ENCODE measurements at places on chromosomes 7 and 10.

- DNase-seq = no peak
Measured at GRCh38 chr10:90993340-90993739, 72.5 kb upstream of the ANKRD1 start.

DNA sequence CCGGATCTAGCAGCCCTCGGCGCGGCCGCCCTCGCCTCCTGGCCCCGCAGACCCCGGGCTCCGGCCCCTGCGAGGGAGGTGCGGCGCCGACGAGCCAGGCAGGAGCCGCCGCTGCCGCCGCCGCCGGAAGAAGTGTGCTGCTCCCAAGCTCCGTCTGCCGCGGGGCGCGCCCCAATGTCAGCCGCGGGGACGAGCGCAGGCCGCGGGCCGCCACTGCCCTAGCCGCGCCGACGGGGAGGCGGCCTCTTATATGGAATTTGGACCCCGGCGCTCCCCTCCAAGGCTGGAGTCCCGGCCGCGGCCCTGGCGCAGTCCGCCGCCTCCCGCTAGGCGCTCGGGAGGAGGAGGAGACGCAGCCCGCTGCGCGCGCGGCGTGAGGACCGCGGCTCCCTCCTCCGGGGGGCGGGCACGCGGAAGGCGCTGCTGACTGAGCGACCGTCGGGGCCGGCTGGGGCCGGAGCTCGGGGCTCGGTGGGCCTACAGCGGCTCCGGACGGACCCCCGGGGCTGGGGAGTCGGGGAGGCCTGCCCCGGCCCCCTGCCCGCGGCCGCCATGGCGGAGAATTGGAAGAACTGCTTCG, at the start of gene TRIM8:
Gene TRIM8 (plus strand): TSS at position 414 of the 580 bp plus-strand sequence. CDS start 139 bp downstream, at position 553.
- DNase-seq = no peak

DNA sequence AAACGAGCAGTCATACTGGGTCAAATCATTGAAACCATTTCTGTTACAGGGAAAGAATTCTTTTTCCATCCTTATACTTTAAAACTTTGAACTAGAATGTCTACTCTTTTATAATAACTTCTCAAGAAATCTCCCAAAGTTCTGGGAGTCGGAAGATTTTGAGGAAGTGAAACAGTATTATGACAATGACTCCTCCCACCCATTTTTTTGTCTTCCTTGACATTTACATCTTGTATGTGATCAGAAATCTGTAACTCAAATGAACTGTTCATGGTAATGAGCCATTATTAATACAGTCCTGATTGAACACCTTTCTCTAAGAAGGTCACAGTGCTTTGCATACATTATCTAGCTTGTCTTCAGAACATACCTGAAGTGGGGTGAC, 227.4 kb downstream of the CELF2 start:
- DNase-seq = no peak

DNA sequence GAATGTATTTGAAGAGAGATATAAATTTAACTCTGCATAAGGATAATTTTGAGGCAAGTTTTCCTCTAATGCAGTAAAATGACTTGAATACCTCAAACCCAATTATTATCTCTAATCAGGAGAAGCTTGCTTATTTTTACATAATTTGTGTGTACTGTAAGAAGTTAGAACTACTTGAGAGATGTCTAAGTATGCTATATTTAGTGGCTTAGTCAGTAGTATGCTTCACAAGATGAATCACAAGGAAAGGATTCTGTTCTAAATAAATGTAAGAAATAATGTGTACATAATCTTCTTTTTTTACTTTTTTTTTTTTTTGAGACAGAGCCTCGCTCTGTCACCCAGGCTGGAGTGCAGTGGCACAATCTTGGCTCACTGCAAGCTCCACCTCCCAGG, 13.7 kb downstream of the PHTF2 start:
- DNase-seq = no peak

- DNase-seq = no peak
Measured at GRCh38 chr7:107969856-107970255, 33.1 kb downstream of the LAMB1 start.

DNA sequence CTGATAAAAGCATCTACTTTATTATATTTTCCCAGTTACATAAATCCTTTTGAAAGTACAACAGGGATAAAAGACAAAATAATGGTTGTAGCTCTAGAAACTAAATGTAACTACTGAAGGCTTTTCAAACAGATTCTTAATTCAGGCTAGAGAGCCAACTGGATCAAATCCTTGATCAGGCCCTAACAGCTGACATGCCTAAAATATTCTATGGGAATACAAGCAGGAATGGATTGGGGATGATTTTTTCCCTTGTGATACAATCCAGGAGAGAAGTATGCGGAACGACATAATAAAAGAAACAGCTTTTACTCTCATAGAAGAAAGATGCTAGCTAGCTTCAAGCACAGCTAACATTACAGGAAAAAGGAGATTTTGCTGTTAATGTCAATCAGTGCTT, 49.0 kb downstream of the NT5C2 start:
- DNase-seq = no peak

- DNase-seq = no peak
Measured at GRCh38 chr7:37344886-37345579, 103.6 kb downstream of the ELMO1 start.

DNA sequence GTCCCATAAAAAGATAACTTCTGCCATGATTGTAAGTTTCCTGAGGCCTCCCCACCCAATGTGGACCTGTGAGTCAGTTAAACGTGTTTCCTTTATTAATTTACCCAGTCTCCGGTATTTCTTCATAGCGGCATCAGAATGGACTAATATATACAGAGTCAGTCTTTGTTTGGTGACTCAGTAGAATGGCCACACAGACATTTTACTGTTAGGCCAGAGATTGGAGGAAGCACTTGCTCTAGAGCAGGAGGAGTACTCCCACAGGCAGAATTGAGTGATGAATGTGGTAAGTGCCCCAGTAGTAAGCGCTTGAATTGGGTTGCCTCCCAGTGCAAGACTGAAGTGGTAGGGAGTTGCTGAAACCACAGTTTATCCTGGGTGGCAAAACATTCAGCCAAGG, 149.5 kb upstream of the SMIM30 start:
- no peak for DNase-seq

DNA sequence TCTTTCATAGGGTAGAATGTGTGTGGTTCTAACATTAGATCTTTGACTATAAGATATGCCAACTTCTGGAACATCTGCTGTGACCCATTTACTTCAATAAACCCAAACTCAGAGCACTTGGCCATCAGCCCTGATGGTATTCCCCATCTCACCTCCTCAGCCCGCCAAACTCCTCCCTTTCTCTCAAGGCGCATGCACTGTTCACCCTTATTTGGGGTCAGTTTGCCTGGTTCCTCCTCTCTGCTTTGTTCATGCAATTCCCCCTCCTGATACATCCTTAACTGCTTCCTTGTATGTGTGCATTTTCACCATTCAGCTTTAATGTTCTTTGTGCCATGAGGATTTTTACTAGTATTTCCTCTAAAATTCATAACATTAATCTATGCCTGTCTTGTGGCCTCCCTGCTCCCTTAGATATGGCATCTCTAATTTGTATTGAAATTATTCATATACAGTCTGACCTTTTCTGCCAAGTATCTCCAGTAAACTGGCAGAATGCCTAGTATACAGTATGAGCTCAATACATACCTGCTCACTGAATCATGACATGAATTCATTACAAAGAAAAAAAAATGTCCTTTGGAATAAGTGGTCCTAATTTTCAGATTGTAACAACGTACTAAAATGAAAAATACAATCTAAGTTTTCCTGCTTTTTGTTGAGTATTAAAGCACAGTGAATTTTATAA, 336.8 kb upstream of the IGFBP3 start:
- no peak for DNase-seq

DNA sequence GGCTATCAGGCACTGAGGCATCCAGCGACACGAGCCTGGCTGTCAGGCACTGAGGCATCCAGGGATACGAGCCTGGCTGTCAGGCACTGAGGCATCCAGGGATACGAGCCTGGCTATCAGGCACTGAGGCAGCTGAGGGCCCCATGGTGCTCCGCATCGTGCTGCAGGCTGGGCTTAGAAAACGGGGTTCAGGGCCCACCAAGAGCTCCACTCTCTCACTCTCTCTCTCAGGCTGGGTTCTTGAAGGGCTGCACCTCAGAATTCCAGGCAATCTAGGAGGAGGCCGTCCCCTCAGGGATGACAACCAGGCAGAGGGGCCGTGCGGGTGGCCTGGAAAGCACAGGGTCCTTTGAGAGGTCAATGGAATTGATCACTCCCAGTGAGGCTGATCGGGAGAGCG, 69.0 kb downstream of the CFAP46 start:
- DNase-seq = no peak

GRCh38 chr7:31860925-31861324, 173.9 kb downstream of the PPP1R17 start:
- no peak for DNase-seq

DNA sequence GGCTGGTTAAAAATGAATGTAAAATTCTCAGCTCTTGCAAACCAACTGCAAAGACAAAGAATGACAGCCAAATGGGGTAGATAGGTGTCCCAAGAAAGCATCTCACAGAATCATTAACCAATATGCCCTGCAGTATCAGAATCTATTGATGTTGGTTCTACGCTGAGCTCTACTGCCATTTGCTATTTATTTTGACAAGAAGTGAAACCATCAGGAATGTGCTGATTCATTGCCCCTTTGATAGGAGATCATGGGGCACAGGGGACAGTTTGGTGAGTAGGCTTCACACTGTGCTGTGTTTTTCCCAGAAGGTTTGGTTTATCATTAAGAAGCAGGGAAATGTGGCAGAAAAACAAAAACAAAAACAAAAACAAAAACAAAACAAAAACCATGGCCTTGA, 19.4 kb upstream of the CDC14C start:
- no peak for DNase-seq

DNA sequence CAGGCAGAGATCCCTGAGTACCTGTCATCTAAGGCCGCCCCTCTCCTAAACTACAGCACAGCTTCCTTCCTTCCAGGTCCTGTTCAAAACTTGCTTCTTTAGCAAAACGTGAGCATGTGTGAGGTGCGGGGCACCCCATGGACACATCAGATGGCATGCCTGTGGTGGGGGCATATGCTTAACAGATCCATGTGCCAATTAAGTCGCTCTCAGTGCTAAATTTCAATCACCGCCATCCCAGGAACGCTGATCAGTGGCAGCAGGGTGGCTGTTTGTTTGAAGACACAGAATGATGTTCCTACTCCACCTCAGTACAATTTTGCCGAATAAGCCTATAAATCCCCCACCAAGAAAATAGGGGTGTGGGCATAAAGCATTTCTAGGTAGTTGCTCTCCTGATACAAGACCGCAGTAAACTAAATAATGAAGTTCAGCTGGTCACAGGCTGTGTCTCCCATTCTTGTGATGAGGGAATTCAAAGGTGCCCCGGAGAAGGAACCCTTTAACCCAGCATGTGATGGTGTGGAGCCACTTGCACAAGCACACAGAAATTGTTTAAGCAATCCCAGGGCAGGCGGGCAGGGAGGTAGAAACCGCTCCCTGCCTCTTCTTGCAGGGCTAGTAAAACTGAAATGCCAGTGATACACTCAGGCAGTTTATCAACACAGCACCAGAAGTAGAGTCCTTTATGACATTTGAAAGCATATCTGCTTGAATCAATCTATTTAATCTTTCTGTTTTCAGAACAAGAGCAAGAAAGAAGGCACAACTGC, 205.7 kb downstream of the SORCS1 start:
- no peak for DNase-seq

GRCh38 chr7:151378011-151378410, 31.8 kb downstream of the WDR86 start:
- DNase-seq = no peak

- no peak for DNase-seq
Measured at GRCh38 chr7:38425509-38425908, 152.1 kb upstream of the TARP start.

DNA sequence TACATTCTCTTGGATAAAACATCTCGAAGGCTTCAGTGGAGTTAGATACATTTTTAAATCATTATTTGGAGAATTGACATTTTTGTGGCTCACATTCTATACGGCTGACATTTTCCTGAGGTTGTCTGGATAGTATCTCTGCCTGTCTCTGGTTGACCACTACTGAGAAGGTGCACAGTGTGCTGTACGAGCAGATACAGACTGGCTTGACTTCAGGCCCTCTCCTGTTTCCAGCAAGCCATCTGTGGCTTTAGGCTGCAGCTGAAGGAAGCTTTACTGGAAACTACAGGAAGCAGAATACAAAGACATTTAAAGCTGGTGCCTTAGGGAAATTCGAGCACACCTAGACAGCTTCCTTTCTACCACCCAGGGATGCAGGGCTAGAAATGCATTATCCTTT, 39.3 kb upstream of the RSU1 start:
- no peak for DNase-seq

DNA sequence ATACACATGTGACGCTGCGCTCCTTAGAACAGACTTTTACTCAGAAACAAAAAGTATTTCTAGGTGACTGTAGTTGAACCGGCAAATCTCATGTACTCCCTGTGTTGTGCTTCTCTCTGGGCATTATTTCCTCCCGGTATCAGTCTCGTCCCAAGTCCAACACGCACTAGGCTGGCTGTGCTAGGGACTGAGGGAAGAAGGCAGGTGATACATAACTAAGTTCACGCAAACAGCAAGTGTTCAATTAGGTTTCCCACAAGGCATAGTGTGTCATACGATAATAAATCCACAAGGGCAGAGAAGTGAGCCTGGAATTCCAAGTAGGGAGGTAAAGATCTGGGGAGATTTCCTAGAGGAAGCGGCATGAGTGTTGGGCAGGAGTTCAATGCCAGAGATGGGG, 20.4 kb downstream of the FAM53B start:
- DNase-seq = no peak

DNA sequence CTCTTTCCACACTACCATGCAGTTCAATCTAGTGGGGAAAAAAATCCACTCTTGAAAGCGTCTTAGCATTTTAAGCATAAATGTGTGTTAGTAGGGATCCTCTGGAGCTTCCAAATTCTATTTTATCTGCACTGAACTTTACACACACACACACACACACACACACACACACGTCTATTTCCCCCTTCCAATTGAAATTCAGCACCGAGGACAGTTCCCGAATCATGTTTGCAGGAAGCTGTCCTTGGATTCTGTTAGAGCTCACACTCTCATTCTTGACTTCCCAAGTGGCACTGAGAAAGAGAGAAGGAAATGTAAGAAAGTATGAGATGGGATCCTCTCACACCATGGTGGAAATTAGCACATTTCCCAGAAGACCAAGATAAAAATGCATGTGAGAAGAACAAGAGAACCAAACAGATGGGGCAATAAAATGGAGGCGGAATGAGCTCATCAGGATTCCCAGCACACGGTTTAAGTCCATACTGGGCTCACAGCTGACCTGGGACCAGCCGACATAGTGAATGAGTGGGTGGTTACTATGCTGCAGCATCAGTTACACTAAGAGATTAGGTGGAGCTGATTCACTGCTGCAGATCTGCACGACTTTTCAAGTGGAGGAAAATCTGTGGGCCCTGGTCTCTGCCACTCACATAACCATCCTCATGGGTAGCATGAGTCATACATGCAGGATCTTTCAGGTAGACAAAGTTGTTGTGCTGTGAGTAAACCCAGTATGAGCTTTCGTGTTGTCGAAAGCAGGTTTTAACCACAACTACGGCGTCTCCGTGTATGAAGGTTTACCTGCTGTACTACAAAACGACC, 3.3 kb upstream of the NPTX2 start:
- no peak for DNase-seq

DNA sequence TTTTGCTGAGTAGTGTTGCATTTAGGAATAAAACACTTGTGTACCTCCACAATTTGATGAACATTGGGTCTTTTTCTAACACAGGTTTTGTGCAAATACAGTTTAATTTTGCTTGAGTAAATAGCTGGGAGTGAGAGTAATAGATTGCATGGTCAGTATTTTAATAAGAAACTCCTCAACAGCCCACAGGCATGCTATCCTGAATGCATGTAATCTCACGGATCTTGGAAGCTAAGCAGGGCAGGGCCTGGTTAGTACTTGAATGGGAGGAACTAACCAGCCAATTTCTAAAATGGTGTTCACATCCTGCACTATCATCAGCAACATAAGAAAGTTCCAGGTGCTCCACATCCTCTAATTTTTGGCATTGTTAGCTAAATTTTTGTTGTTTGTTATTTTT, 685.4 kb upstream of the MBL2 start:
- DNase-seq = no peak

All from NCI-H1417 treated with DMSO at 0.1 percent for 48 hours (cell line).